ENCODE measurements at places on chromosomes 3 and 15.

- no peak for DNase-seq
These were observed 139.9 kb downstream of the EPHB1 start for GRCh38 chr3:134934933-134935332.

GRCh38 chr15:67013696-67014095 lies 51.7 kb upstream of the SMAD3 start:
- DNase-seq = no peak

DNA sequence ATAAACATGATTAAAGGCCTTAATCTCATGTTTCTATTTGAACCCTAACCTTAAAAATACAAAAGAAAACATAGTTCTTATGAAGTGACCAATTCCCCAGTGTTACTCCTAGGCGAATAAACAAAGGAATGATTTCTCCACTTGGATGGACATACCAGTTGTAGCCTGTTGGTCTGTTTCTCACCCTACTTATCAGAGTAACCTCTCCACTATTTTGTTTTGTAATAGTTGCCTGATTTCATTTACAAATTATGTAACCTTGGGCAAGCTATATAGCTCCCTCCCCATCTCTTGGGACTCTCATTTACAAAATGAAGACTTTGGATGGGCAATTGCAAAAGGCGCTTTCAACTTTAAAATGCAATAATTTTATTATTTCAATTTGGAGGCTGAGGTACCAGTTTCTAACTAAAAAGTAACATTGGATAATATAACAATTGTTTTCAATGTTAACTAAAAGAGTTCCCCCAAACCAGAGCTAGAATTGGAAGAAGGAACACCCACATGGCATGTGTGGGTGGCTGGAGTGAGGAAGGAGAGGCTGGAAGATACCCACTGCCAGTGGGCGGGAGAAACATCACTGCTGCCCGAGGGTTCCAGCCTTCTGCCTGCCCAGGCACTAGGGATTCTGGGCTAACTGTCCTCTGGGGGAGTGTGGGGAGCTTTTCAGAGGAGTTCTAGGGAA lies 74.2 kb downstream of the RFTN1 start:
- no peak for DNase-seq

DNA sequence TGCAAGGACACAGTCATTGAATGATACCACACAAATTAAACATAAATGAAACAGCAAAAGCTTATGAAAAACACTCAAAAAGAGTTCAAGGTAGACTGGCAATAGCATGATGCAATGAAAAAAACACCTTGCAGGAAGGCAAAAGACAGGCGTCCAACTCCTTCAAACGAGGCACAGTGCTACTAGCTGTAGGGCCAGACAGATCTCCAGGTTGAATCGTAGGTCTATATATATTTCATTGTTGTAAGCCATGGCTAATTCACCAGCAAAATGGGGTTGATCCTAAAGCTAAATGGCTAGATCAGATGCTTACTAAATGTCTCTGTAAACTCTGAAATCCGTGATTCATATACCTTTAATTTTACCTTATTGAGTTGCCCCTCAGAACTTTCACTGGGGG lies 94.2 kb downstream of the THRB start:
- DNase-seq = no peak

DNA sequence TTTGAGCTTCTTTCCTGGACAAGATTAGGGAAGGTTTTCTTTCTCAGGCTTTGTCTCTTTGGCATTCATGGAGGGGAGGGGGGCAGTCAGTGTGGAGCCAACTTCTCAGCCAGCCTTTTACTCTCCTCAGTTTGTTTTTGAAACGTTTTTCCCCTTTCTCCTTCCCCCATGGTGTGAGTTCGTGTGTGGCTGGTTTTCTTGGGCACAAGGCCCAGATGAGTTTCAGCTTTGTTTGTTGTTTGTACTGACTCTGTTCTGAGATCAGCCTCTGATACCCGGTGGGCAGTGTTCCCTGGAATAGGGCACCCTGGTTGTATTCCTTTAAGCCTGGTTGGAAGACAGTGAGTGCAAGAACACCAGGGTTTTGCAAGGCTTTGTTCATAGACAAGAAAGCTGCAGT lies 168.2 kb upstream of the RARB start:
- no peak for DNase-seq

- no peak for DNase-seq
These were observed 666.7 kb upstream of the NAALADL2 start for GRCh38 chr3:174192471-174192870.

DNA sequence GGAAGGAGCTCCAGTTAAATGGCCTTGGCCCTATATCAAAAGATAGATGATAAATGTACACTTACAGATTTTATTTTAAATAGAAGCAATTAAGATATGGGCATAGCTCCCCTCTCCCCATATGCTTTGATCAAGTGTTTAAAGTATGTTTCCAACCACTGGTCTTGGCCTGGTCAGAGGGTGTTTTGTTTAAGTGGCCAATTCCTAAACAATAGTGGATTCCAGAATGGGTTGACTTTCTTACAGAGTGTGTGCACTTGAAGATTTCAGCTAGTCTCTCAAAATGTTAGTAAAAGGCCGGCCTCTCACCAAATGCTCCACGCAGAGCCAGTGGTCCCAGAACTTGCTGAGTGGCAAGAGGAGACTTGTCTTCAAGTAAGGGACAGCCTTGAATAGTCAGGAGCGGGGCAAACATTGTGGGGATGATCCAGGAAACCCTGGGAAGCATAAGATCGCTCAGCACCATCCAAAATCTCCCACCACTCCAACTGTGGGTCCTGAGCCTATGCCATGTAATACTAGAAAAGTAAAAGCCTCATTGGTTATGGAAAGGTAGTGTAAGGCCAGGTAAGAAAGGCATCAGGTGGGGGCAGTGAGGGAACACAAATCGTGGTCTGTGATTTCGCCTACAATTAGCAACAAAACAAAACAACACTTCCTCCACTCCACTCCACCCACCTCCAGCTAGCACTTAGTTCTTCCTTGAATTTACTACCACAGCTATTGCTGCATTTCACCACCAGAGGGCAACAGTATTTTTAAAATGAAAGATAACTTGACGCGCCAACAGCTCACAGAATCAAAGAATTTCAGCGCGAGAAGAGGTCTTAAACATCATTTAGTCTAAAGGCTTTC lies 4.8 kb downstream of the RARRES1 start:
- peak; percentile 24 for DNase-seq

DNA sequence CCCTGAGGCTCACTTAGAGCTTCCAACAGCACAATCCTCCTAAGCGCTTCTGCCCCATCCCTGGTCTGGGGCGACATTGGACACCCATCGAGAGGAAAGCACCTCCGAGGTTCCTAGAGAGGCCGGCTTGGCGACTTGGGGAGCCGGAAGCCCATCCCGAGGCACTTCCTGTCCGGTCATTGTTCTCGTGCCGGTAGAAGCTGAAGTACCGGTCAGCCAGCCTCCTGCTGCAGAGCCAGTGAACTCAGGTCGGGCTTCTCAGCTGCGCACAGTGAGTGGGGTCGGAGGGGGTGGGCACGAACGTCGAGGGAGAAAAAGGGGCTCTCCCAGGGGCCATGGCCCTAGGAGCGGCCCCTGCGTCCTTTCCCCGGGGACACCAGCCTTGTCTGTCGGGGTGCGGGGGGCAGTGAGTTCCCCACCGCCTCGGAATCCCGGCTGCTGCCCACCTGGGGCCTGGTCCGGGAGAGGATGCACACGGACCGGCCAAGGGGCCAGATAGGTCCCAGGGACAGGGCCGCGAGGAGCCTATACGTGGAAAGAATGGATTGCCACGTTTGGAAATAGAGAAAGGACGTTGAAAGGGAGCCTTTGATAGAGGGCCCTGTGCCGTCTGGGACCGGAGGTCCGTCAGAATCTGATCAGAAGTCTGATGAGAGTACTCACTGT lies at the start of gene ZNF35:
Gene ZNF35, plus strand, starts transcription at position 169 of the 666 bp plus-strand sequence. CDS start 2,336 bp downstream, outside the sequence.
- peak; percentile 14 for DNase-seq

DNA sequence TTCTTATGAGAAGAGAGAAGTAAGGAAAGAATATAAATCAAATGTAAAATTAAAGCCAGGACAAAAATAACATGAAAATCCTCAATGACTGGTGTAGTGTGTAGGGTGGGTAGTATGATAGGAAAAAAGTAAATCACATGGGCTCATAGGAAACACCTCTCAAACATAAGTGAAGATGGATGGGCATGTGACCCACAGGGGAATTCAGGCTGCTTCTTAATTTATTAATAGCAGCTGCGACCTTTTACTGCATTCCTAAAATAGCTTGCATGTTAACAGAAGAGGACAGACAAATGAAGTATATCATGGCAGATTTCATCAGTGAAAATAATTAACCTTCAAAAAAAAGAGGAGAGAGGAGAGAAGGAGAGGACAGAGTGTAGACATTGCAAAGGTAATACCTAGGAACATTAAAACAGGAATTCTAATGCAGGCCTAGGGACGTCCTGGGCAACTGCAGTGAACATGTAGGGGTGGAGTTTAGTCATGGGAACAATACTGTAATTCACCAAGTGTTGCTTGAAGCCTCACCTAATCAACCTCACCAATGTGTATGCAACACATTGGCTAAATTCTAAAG lies 132.9 kb downstream of the KCNMB2 start:
- DNase-seq = no peak

GRCh38 chr3:6862880-6863195 lies 1.9 kb downstream of the GRM7 start:
- no peak for DNase-seq

DNA sequence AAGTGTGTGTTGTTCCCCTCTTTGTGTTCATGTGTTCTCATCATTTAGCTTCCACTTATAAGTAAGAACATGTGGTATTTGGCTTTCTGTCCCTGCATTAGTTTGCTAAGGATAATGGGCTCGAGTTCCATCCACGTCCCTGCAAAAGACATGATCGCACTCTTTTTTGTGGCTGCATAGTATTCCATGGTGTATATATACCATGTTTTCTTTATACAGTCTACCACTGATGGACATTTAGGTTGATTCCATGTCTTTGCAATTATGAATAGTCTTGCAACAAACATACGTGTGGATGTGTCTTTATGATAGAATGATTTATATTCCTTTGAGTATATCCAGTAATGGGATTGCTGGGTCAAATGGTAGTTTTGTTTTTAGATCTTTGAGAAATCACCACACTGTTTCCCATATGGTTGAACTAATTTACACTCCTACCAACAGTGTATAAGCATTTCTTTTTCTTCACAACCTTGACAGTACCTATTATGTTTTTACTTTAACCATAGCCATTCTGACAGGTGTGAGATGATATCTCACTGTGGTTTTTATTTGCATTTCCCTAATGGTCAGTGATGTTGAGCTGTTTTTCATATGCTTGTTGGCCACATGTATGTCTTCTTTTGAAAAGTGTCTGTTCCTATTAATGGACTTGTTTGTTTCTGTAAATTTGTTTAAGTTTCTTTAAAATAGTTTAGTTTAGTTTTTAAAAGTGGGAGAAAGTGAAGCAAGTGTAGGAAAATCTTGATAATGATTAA lies 21.9 kb upstream of the SLC30A4 start:
- no peak for DNase-seq

- no peak for DNase-seq
These were observed 19.0 kb downstream of the CGNL1 start for GRCh38 chr15:57395292-57395691.

- no peak for DNase-seq
These were observed 139.3 kb upstream of the KBTBD8 start for GRCh38 chr3:66858656-66859381.

- DNase-seq = no peak
These were observed 4.5 kb upstream of the POPDC2 start for GRCh38 chr3:119664850-119665379.

DNA sequence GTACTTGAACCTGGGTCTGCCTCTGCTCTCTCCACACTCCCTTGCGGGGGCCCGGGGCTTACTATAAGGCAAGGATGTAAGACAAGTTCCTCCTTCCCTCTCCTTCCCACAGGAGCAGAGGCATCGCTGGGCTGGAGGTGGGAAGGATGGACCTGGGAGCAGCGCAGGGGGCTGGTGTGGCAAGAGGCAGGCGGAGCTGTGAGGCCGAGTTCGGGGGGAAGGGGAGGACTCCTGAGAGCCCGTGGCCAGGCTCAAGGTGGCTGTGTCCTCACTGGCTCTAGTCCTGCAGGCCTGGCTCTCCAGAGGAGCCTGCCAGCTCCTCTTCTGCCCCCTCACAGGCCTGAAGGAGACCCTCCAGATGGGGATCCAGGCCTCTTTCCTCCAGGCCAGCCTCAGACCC lies 1.0 kb upstream of the NR2E3 start:
- no peak for DNase-seq

DNA sequence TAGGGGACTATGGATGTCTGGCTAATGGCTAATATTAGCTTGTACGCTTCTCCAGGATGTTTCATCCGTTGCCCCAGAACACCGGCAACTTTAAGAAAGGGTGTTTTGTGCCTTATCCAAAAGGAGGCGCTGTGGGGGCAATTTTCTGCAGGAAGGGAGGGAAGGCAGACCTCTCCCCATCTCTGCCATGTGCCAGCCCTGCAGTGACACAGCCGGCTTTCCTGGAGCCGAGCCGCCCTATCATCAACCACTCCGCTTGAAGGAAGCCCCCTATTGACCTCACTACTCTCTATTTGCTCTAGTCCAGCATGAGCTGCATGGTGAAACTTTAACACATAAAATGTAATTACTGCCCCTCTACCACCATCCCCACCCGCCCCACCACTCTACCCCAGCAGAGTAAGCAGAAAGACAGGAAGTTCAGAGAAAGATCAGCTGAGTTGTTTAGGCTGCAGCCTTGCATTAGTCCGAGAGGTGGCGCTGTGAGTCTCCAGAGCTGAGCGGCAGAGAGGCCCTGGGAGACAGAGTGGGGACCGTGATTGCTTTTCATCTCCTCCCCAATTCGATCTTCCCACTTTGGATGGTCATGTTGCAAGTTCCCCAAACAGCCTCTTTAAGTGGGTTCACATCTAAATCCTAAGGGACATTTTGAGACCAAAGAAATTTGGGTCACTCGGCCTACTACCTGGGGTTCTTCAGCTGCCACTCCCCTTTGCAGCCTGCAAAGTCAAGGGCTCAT lies 24.5 kb upstream of the RAD18 start:
- peak; percentile 74 for DNase-seq

- no peak for DNase-seq
These were observed 82.8 kb upstream of the MEF2A start for GRCh38 chr15:99482993-99483392.

DNA sequence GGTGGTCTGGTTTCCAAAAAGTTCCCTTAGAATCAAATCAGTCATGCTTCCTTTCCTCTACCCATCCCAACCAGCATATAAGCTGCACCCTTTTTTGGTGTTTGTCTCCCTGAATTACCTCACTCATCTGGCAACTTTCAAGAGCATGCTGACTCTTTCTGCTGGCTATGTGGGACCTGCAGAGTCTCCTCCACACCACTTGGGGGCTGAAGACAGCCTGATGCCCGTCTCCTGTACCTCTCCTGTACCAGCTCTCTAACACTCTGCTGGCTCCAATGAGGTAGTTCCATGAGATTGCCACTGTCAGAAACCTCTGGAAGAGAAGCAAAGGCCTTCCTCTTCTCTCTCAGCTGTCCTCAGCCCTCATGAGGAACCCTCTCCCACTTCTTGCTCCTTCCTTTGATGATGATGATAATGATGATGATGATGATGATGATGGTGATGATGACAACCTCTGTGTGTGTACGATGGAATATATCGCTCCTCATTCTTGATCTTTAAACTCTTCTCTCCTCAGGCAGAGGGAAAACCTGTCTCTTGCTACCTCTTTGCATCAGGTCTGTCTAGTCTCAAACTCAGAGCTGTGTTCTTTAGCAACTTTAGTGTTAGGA lies 257.5 kb downstream of the ZNF621 start:
- DNase-seq = no peak

Data from stimulated activated effector memory CD8-positive, alpha-beta T cell treated with anti-CD3 and anti-CD28 coated beads, Interleukin-12 subunit alpha, Interleukin-12 subunit beta, amount 100 ng/mL, for 72 hours (primary cell).